ENCODE measurements at places on chromosomes 7 and 10.
A peak's percentile ranks its signal among the peaks of the same experiment; 100 is the strongest.

- no peak for DNase-seq
Measured at GRCh38 chr7:130954918-130955564, 221.0 kb upstream of the KLF14 start.

- DNase-seq: no peak
Measured at GRCh38 chr7:38257350-38257677, 16.1 kb downstream of the TARP start.

DNA sequence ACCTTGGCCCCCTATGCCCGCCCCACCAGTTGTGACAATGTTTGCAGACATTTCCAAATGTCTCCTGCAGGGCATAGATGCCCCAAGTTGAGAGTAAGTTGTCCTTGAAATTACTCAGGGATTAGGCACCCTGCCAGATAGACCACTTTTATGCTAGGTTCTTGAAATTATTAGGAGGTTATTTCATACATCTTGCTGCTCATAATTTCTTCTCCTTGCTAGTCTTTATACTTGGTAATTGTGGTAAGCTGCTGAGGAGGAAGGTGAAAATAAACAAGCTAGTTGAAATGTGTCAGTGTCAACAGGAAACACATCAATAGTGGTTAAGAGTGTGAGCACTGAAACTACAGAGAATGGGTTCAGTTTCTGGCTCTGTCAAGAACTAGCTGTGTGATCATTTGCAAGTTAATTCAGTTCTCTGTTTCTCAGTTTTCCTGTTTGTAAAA lies 63.7 kb upstream of the AOAH start:
- no peak for DNase-seq

DNA sequence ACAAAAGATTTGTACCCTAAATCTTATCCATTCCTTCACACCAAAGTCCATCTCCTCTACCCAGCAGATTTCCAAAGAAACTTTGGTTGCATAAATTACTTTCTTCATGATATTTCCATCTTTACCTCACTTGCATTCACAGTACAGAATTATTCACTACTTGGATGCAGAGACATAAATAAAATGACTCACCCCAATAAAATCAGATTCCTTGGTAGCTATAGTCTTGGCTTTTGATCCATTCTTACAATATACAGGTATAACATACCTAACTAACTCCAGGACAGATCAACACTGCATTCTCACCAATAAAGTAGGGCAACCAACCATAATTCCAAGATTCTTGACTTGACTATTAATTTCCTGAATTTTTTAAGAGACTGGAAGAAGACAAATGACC lies 815.1 kb downstream of the MAGI2 start:
- no peak for DNase-seq

- no peak for DNase-seq
Measured at GRCh38 chr7:76233538-76234281, 32.0 kb downstream of the SRRM3 start.

GRCh38 chr10:103752680-103753248 lies 102.6 kb downstream of the SH3PXD2A start:
- no peak for DNase-seq

DNA sequence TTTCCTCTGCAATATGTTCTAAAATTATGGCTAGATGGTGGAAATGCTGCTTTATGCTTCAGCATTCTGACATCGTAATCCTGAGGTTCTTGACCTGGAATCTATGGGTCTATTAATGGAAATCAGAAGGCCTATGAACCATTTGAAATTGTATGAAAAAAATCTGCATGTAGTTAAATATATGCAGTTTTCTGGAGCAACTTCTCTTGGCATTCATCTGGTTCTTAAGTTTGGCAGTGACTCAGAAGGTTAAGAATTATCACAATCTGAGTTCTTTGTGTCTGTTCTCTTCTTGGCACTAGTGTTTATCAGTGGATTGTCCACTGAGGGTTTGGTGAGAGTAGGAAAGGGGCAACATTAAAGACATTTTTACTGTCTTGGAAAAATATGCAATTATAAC lies 71.1 kb upstream of the FZD1 start:
- DNase-seq: peak; percentile 54

DNA sequence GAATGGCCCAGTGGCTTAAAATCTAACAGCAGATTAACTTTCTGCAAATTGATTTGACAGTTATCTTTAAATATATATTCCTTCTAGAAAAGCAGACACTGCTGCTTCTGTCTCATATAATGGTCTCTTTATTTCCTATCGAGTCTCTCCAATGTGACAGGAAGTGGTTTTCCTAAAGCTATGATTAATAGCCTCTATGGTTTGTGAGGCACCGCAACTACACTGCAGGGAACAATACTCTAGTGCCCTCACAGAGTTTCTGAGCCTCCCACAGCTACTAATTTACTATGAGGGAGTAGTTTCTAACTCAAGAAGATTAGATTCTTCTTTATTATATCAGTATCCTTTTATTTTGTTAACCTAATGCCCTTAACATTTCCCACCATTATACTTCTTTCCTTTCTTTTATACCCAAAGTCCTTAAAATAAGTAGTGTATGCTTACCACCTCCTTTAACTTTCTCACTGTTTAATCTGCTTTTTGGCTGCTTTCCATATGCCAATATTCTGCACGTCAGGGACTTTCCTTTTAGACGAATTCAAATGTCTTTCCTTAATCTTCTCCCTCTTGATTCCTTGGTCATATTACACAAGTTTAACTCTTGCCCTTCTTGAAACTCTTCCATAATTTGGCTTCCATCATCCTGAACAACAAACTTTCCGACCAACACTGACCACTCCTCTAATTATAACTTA lies 23.8 kb upstream of the AHR start:
- no peak for DNase-seq

- DNase-seq: no peak
Measured at GRCh38 chr10:44888886-44889285, 22.3 kb upstream of the TMEM72 start.

DNA sequence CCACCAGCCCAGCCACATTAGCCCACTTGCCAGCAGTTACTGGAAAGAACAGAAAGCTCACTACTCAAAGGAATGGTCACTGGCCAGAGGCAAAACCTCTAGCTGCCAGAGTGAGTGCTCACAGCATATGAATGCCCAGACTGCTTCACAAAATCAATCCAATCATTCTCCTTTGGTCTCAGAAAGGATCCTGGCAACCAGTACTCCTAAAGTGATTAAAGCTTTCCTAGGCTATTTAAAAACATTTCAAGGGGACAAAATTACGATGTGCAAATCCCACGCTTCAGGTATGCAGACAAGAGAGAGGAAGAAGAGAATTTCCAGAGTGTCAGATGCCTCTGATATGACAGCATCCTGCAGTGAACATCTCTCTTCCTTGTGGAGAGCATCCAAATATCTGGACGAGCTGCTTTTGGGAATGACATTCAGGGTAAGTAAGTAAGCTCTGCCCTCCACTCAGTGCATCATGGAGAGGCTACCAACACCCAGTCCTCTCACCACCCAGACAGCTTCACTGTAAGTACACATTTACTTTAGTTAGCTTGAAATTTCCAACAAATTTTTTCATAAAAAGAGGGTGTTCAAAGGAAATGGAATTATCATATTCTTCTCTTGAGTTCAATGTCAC lies 25.1 kb downstream of the ICA1 start:
- DNase-seq: no peak

DNA sequence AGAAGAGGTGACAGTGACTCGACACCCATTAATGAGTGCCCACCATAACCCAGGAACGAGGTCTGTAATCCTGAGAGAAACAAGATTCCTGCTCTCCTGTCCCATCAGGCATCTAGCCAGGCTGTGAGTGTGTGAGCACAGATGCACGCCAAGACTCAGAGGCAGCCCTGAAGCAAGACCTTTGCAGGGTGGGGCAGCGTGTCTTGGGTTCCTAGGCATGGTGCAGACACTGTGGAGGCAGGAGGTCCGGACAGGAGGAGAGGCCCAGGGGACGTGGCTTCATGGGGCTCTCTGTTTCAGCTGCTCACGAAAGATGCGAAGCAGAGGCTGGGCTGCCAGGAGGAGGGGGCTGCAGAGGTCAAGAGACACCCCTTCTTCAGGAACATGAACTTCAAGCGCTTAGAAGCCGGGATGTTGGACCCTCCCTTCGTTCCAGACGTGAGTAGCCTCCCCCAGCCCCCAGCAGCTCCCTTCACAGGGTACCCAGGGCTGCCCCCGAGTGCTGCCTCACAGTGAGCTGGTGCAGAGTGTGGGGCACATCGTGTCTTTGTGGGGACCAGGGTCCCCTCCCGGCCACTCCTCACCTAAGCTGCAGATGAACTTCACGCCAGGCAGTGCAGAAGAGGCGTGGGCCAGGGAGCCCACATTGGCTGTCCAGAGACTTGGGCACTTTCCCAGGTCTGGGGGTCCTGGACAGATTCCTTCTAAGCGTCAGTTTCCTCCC lies 94.5 kb downstream of the RGS10 start:
- DNase-seq: no peak
